ENCODE measurements at places on chromosomes 6 and 20. TPM values are rescaled to one million over a fixed set of nuclear protein-coding genes. Genes with fewer than 3 reads are reported as not detected.

GRCh38 chr6:112298021-112298745, 43.8 kb upstream of the LAMA4 start:
- DNase-seq = peak; percentile 37

DNA sequence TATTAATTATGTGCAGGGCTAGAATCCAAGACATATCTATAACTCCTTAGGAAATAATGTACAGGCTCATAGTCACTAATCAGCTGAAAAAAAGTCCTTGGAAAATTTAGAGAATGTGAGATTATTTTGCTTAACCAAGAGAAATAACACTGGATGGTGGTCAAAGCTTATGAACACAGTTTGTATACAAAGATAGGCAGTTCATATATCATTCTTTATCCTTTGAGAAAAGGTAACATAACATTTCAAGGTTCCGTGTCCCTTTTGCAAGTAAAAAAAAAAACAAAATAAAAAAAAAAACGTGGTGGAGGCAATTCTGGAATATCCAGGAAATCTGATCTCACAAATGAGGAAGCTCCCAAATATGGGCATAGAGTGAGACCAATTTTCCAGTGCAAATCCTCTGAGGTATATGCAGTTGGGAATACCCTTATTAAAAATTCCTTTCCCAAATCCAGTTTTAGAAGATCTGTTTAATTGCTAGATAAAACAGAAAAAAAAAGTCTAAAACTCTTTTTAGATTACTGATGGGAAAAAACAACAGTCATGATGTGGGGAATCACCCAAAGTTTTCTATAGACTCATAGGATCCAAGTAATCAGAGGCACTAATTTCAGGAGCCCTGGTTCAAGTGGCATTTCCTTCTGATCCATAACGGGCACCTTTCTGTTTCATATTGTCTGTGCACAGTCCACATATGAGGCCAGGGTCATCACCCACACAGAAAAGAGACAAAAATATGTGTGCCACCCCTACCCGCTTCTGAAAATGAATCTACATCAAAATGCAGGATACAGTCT, 17.7 kb upstream of the TNFAIP3 start:
- peak; percentile 57 for DNase-seq

DNA sequence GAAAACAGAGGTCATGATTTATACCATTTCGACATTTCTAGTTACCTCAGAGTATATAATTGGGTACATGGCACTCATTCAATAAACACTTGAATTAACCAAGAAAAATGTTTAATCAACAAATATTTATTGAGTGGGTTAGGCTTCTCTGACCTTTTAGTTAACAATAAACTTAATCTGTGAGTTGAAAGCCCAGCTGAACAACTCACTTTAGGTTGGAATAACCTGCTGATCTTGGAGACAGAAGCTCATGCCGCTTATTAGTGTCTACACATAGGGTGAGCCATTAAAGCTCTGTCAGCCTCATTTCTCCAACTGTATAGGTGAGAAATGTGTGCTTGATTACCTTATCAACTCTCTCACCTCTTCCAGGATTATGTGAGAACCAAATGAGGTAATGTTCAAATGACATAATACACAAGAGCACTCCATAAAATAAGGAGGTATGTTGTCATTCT, 98.2 kb upstream of the DTNBP1 start:
- DNase-seq = no peak

- DNase-seq = no peak
These were observed 42.4 kb downstream of the HFE start for GRCh38 chr6:26129656-26130055.

DNA sequence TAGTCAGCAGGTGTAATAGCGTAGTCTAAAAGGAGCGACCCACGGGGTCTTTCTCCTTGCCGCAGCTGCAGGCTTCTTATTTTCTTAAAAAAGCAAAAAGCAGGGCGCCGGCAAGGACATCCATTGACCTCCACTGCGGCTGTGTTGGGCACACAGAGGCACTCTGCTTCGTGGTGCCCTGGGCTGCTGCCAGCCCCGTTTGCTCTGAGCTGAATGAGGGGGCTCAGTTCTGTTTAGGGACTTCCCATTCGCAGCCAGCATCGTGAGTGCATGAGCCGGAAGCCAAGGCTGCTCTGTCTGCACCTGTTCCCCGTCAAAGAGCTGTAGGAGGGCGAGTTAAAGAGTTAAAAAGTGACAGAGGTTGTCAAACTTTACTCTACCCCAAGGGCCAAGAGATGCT, 1.7 kb upstream of the SLC22A2 start:
- DNase-seq = no peak

- DNase-seq = no peak
These were observed 2.1 kb downstream of the TFEB start for GRCh38 chr6:41733360-41733706.

GRCh38 chr20:43914311-43915210, at the start of gene TOX2:
TOX2 (plus strand) TSS chr20:43914852; CDS start chr20:43914892, 40 bp downstream.
- no peak for DNase-seq

GRCh38 chr20:56249956-56250355, 1.4 kb downstream of the MC3R start:
- DNase-seq = no peak

GRCh38 chr6:79048611-79049010, 29.4 kb downstream of the PHIP start:
- peak; percentile 34 for DNase-seq

DNA sequence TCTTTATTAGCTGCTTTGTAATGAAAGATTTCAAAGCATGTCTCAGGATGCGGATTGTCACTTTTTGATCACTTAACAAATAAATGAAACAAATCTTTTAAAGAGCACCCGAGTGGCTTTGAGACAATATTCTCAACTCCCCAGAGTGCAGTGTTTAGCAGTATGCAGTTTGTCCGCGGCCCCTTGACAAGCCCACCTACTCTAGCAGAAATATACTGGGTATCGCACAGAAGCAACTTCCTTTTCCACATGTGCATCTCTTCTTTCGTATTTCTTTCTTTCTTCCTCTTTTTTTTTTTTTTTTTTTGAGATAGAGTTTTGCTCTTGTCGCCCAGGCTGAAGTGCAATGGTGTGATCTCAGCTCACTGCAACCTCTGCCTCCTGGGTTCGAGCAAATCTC, 84.5 kb upstream of the FAM184A start:
- no peak for DNase-seq

DNA sequence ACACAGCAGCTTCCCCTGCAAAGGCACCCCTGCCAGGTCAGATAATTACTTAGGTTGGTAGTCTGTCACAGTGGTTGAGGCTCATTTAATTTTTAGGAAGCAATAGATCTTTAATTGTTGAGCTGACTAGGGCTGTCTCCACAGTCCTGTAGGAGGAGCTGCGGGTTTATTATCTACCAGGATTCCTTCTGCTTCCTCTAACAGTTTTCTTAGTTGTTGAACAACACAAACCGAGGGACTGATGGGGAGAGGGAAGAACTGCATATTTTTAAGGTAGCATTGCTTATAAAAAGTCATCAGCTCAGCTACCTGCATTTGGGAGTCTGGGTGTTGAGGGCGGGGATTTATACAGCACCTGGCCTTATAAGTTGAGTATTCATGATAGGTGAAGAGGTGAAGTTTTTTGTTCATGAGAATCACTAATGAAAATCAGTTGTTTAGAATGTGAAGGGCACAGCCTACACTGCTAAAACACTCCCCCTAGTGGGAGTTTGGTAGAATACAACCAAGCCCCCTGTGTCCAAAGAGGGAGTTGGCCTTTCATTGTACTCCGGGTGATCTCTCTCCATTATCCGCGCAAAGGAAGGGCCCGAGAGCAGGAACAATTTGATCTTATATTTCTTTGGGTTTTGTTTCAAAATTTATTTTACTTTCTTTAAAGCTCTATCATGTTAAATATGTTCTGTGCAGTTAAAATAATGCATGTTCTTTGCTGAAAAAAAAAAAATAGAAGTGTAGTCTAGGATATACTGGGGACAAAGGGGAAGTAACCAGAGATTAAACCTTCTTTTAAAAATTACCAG, 69.6 kb downstream of the SSR1 start:
- DNase-seq = peak; percentile 66

- no peak for DNase-seq
These were observed 136.3 kb downstream of the ADGRB3 start for GRCh38 chr6:68771426-68771825.

- peak; percentile 40 for DNase-seq
These were observed 1.9 kb upstream of the NR2E1 start for GRCh38 chr6:108163644-108164542.

DNA sequence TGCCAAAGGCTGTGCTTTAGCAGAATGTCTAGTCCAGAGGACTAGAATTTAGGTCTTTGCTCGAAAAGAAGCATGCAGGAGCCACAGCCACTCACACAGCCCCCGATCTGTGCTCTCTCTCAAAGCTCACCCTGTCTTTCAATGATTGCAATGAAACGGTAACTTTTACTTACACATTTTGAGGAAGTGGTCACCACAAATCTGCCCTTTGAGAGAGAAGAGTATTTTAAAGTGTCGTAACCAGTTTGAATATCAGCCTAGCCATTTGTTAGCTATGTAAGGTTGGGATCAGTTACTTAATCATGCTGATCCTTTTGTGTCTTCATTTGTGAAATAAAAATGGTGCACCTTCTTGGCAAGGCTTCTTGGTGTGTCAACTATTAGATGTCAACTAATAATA, 209.0 kb downstream of the TFAP2A start:
- DNase-seq = peak; percentile 7

DNA sequence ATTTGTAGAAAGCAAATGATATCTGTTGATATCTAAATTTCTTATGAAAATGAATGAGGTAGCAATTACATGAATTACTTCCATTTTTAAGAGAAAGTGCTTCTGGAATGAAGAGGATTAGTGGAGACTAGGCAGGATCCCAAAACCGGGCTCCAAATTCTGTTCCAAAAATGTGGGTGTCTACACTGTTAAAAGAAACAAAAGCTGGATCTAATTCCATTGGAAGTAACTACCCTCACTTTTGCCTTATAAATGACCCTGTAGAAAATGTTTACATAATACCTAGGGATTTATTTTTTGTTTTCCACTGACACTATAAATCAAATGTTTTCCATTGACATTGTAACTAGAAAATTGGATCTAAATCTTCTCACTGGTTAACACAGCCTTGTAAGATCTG, 454.9 kb upstream of the JARID2 start:
- DNase-seq = no peak

GRCh38 chr20:38143646-38144554, 21.2 kb downstream of the TGM2 start:
- peak; percentile 100 for DNase-seq

DNA sequence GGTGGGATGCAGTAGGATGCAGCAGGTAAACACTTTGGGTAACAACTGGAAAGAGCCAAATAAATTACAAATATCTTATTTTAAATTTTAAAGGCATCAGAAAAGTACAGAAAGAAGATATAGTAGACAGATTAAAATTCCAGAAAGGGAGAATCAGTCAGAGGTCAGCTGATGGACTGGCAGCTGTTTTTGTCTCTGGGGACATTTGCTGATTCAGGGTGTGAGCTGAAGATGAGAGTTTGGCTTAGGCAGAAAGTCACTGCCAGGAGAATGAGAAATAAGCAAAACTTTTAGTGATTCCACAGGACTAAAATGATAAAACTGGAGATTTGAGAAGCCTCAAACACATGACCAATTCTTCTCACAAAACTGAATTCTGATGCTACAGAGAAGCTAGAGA, 39.5 kb downstream of the AHI1 start:
- no peak for DNase-seq

- no peak for DNase-seq
These were observed 121.3 kb downstream of the TRMT11 start for GRCh38 chr6:126107475-126108166.

- peak; percentile 71 for DNase-seq
These were observed 409.6 kb downstream of the MAFB start for GRCh38 chr20:40279390-40279789.

- DNase-seq = no peak
These were observed 293.0 kb upstream of the PRDM1 start for GRCh38 chr6:105793130-105793529.

DNA sequence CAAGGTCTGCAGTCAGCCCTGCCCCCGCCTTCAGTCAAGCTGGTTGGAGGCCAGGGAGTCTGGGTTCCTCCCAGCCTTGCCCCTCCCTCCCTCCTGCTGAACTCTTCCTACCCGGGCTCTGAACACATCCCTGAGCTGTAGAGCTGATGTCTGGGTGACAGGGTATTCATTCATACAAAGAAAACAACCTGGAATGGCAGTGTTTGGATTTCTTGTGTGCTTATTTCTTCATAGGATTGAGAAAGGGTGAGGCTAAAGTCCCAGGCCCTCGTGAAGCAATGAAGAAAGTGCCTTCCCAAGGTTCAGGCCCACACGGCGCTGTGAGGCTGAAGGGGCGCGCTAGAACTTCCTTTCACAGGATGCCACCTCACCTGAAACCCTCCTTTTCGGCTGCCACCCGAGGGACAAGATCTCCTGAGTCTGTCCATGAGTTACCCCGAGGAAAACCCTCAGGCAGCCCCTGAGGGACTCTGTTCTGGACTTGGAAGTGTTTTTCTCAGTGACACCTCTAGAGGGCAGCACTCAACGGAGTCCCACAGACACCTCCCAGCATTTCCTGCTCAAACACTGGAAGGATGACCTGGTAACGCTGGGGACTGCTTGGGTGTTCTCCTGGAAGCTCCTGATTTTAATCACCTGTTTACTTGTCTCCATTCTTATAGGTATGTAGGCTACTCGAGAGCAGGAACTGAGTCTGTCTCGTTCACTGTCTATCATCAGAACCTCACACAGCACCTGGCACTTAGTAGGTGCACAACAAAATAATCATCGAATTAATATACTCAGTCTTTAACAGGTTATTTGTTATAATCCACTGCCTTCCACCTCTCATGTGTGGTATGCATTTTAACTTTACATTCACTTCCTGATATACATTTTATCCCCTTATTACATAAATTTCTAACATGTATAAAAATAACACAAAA, 11.8 kb upstream of the GSTA1 start:
- DNase-seq = peak; percentile 44

GRCh38 chr6:97222903-97223302, 60.1 kb downstream of the MMS22L start:
- DNase-seq = no peak

DNA sequence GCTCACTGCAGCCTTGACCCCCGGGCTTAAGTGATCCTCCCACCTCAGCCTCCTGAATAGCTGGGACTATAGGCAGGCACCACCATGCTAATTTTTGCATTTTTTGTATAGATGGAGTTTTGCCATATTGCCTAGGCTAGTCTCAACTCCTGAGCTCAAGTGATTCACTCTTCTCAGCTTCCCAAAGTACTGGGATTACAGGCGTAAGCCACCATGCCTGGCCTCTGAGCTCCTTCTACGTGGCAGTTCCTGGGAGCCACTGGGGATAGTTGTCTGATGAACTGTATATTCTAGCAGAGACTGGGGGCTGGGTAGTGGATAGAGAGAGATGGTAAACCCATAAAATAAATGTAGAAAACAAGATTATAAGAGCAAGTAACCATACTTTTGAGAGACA, 26.1 kb downstream of the IYD start:
- DNase-seq = no peak

The TNF gene
- not detected for total RNA-seq

The VGLL2 gene
- total RNA-seq = not detected

The CYP24A1 gene
- 6.9 TPM for total RNA-seq

The NFS1 gene
- 14.1 TPM for total RNA-seq

The PPARD gene
- total RNA-seq = 10.3 TPM

The MUC22 gene
- total RNA-seq = under 0.01 TPM

The NRN1 gene
- not detected for total RNA-seq

Measured in bronchial epithelial cell (primary cell).